Stimulated activated CD8-positive, alpha-beta memory T cell treated with anti-CD3 and anti-CD28 coated beads, Interleukin-12 subunit alpha, Interleukin-12 subunit beta, amount 100 ng/mL, for 4 hours (primary cell): ENCODE measurements at places on chromosomes 3 and 15.

DNA sequence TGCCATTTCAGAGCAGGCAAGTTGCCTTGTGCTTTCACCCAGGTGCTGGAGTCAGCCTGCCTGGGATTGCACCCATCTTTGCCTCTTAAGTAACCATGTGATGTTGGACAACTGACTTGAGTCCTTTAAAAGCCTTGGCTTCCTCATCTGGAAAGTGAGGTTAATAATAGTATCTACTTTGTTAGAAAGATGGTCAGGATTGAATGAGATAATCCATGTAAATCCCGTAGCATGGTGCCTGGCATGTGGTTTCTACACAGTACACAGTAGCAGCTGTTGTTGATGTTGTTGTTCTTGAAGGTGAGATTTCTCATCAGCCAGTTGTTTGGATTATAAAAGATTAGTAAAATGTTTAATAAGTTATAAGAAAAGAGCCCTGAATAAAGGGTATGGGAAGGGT is 48.8 kb downstream of the PSMD6 start:
- DNase-seq, result no peak

- no peak for DNase-seq
These were observed 529.2 kb upstream of the GOLIM4 start for GRCh38 chr3:168624892-168625448.

DNA sequence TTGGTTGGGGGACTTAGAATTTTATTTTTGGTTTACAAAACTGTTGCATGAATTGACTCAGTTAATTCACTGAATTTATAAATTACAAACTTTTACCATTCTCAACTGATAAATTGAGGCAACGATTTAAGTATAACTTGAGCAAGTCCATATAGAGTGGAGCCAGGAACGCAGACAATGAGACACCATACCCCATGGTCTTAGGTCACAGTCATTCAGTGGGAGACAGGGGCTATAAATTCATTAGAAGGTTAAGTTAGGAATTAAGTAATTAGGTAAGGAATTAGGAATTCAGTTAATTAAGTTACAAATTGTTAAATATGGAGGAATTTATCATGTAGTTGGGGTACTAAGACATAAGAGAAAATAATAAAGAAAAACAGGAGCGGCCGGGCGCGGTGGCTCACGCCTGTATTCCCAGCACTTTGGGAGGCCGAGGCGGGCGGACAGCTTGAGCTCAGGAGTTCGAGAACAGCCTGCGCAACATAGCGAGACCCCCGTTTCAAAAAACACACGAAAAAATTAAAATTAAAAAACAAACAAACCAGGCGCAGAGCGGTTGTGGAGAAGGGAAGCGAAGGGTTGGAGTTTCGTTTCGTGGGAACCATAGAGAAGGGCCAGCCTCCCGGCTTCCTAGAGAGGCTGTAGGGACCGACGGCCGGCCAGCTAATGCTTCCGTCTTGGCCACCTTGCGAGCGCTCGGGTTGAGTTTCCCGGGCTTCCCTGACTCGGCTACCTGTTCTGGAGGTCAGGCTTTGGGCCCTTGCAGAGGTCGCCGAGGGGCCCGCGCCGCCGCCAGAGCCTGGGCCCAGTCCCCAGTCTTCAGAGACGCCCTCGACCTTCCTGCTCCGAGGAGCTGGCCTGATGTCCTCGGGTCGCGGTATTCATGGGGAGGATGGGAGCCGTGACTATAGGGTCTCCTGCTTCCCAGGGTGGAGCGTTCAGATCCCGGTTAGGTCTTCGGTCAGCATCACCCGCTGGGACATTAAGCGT is at the start of gene ZNF619:
Gene ZNF619, plus strand, starts transcription at position 645 of the 993 bp plus-strand sequence. CDS start 858 bp downstream, outside the sequence.
- peak; percentile 33 for DNase-seq

DNA sequence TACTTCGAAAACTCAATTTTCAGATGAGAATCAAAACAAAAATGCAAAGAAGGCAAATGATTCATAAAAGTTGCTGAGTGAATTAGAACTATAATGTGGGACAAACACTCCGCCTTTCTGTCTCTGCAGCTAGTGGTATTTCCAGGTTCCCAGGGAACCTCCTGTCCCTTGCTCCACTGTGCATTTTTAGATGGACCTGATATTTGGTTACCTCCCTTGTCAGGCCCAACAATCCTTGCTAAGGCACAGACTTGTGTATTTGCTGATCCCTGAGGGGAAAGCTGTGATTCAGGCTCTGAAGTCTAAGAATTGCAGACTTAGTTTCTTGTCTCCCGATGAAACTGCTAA is 162.7 kb downstream of the LPP start:
- no peak for DNase-seq

GRCh38 chr3:107387555-107387954 is 10.3 kb downstream of the CCDC54 start:
- no peak for DNase-seq

GRCh38 chr3:56783644-56784447 is 17.9 kb downstream of the ARHGEF3 start:
- peak; percentile 46 for DNase-seq

DNA sequence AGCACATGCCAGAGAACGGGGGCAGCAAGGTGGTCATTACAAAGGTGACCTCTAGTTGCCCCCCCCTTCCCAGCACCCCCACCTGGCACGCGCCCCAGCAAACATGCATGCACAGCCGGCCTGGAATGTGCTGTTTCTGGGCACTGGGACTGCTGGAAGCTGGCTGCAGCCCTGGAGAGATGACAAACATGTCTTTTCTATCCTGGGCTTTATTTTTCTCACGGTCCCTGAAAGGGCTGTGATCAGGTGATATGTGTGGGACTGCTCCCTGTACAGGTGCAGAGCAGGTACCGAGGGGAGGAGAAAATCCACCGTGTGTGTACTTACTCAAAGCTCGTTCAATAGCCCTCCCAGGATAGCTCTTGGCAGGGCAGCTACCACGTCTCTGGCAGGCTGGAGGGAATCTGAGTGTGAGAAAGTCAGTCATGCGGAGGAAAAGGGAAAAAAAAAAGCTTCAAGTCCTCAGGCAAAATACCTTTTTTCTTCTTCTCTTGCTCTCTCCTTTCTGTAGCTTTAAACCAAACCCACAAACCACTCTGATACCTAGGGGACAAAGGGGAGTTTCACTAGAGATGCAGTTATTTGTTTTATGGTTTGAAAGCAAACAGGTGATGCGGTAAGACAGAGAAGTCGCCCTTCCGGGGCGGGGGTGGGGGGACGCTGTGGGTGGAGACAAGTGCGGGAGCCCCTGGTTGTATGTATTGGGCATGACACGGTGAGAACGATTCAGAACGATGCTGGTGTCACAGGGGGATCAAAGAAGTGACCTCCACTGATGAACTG is 5.0 kb upstream of the HES1 start:
- DNase-seq, result no peak

GRCh38 chr3:79344876-79345871 is 422.6 kb downstream of the ROBO1 start:
- no peak for DNase-seq

DNA sequence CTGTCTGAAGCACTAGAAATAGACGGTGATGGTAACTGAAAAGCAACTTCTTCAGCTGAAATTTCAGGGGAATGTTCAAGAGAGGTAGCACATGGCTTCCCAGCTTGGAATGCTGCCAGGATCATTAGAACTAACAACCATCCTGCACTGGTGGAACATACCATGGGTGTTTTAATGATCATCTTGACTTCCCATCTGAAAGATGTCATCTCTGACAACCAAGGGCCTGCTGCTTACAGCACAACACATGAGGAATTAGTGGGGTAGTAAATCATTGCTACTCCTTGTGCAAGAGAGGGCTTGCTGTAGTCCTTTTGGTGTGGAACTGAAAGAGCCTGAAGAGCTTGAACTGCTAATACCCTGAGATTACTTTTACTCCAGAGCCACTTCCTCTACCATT is 853.7 kb downstream of the MCTP2 start:
- DNase-seq, result no peak

DNA sequence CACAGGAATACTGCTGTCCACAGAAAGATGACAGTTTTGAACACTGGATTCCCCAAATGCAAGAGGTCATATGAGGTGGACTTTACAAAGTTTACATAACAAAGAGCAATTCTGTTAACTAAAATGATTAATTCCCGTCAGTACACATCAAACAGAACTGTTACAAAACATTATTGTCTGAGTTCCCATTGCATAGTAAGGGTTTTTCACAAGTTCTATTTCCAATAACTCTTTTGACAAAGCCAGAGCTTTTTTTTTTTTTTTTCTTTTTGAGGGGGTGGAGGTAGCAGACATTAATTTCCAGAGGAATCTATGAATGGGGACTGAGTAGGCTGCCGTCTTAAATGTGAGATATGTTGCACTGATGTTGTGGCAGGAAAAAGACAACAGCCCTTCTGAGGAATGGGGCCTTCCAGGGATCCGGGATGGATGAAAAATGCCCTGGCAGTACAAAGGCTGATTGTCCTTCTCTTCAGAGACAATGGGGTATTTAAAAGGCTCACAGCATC is 178.1 kb upstream of the KBTBD8 start:
- DNase-seq, result no peak

GRCh38 chr3:153614140-153614539 is 452.1 kb downstream of the RAP2B start:
- DNase-seq, result no peak

DNA sequence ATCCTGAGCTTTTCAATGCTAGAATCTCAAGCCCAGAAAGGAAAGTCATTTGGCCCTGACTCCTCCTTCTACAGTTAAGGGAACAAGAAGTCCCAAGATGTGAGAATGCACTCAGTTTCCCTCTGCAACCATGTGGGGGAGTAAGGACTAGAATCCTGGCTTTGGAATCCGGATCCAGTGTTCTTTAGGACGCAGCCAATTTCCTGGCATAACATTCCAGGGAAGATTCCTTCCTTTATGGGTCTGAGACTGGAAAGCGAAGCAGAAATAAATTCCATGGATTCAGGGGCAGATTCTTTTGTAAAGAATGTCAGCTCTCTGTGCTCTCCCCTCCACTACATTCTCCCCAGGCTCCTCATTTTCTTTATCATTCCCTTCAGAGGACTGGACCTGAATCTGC is 151.8 kb upstream of the SOX14 start:
- DNase-seq, result no peak

- no peak for DNase-seq
These were observed 96.0 kb upstream of the MYZAP start for GRCh38 chr15:57495554-57496165.

DNA sequence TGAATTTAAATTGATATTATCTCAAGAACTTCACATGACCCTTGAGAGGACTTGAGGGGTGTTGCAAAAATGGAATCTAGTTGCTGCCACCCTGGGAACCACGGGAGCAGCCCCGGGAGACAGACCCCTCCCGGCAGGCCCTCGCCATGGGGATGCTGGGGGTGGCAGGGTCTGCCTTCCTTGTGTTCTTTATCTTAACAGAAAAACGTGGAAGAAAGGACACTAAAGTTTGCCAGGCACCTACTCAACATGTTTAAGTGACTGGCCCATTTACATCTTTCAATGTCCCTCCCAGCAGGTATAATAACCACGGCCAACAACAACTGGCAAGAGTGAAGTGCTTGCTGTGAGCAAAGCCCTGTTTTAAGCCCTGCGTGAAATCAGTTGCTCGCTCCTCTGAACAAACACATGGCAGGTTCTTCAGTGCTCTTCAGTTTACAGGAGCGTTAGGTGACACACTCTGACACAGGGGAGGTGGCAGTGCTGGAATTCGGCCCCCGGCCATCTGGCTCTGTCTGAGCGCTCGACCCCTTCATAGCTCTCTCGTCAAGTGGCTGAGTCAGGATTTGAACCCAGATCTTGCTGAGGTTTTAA is 112.5 kb downstream of the ASB7 start:
- no peak for DNase-seq

GRCh38 chr3:122305818-122306621 is 19.0 kb upstream of the CSTA start:
- no peak for DNase-seq

- DNase-seq, result no peak
These were observed 83.2 kb downstream of the MB21D2 start for GRCh38 chr3:192834428-192834827.

GRCh38 chr15:63112871-63113270 is 8.8 kb upstream of the LACTB start:
- DNase-seq, result no peak

DNA sequence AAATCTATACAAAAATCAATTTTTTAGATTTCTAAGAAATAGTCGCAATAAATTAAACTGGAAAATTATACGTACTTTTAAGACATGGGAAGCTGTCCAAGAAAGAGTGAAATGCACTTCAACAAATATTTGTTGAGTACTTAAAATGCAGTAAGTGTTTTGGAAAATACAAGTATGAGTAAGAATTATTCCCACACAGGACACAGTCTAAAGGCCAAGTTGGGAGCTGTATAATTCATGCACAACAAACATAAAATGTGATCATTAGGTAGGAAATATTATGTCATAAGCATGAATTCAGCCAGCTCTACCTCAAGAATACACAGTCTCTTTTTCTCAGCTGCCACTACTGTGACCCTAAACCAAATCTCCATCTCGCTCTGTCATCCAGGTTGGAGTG is 267.6 kb downstream of the CNTN3 start:
- no peak for DNase-seq

DNA sequence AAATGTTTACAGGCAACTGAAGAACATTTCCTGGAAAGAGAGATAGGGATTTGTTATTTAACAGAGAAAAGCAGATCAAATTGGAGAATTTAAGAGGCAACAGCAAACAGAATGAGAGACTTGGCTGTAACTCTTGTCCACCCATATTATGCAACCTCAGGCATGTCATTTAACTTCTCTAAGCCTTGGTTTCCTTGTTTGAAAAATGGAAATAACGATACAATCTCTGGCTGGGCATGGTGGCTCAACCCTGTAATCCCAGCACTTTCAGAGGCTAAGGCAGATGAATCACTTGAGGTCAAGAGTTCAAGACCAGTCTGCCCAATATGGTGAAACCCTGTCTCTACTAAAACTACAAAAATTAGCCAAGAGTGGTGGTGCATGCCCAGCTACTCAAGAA is 23.7 kb downstream of the ARRDC4 start:
- DNase-seq, result no peak

DNA sequence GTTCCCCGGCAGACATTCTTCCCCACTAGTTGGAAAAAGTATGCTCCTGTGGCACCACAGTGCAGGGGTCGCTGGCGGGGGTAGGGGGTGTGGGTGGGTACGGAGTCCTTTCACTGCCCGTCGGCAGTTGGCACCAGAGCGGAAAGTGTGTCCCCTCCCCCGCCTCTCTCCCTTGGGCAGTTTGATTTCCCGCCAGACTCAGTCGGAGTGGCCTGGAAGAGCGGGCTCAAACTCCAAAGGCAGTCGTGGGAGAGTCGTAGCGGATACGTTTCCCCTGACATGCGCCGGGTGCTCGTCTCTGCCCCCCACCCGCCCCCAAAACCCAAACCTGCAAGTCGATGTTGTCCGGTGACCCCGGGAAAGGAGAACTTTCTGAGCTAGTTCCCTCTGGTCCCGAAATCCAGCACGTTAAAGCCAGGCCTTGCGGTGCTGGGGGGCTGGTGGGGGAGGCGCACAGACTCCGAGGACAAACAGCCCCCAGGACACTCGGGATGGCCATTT is 4.4 kb upstream of the FOXB1 start:
- DNase-seq, result no peak

- DNase-seq, result no peak
These were observed 64.2 kb downstream of the WWTR1 start for GRCh38 chr3:149593418-149594160.

DNA sequence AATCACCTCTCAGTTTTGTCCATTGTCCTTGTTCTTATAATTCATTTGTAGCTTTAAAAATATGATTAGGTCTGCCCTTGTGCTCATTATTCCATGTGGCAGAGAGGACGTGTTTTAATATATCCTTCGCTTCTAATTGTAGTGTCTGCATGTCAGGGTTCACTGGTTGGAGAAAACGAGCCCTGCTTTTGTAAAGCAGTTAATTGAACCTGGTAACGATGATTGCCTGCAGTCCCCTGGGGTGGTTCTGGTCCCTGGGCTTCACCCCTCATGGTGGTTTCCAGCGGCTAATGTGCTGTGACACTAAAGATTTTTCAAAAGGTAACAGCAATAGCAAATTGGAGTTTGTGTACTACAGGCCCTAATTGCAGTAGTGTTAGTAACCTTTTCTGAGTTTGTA is 299.6 kb downstream of the CACNA2D3 start:
- no peak for DNase-seq
